Stimulated activated CD8-positive, alpha-beta memory T cell treated with anti-CD3 and anti-CD28 coated beads, Interleukin-15, amount 100 ng/mL, for 4 hours (primary cell): ENCODE measurements at places on chromosomes 4 and X.

GRCh38 chrX:24491741-24492140 lies 26.7 kb downstream of the PDK3 start:
- no peak for DNase-seq

- no peak for DNase-seq
These were observed 223.8 kb downstream of the CPE start for GRCh38 chr4:165602621-165603020.

DNA sequence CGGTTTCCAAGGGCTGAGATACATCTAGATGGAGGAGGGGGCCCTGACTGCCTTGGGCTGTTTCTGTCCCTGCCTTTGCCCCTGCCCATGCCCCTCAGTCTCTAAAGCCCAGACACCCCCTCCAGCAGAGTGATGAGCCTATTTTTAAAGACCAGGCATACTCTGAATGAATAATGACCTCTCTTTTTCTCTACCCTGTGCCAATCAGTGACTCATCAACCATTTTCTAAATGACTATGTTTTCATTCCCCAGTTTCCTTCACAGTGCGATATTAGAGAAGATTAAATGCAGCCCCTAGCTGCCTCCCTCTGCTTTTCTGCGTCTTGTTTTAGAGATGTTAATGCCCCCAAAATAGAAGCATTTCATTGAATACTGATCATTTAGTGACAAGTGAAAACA lies 15.5 kb upstream of the NHS start:
- DNase-seq = no peak

DNA sequence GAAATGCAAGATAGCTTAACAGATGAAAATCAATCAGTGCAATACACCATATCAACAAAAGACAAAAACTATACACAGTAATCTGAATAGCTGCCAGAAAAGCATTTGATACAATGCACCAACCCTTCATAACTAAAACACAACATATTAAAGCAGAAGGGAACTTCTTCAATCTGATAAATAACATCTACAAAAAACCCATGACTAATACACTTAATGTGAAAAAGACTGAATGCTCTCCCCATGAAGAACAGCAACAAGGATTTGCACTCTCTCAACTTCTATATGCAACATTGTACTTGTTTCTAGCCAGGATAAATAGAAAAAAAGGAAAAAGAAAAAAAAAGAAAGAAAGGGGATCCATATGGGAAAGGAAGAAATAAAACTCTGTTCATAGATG lies 139.7 kb downstream of the RBM47 start:
- DNase-seq = no peak

DNA sequence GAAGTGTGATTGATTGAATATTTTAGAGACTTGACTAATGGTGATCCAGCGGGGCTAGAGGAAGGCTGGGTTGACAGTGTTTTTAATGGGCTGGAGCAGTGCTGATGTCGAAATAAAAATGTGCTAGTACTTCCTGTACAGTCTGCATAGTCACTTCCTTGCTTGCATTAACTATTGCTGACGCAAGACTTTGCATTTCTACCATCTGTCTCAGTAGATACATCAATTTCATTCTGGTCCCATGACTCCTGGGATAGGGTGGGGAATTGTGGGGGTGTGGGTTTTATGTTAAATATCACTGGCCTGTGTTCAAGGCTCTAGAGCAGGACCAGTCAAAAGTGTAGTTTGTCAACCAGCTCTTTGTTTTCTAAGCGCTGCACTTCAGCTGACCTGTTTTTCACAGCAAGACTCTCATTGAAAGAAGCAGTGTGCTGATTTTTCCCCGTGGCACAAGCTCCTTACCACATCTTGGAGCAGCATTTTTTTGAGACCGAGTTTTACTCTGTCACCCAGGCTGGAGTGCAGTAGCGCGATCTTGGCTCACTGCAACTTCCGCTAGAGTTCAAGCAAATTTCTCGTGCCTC lies 35.2 kb upstream of the PHEX start:
- DNase-seq = no peak

GRCh38 chr4:8192748-8193738 lies 6.0 kb upstream of the SH3TC1 start:
- DNase-seq = no peak

DNA sequence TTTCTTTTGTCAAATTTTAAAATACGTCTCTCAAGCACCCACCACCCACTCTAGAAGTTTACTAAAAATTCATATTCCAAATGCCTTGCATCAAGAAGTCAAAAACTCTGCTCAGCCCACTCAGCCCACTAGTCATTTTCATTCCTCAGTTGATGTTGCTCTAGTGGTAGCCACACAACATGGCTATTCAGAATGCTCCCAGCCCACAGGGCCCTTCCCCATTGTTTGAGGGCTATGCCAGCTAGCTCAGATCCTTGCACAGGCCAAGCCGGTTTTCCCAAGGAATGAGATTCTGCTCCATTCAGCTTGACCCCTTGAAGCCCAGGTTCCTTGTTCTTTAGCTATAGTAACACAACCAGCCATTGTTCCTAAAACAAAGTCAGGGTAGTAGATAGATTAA lies 297.5 kb upstream of the RASGEF1B start:
- no peak for DNase-seq

- no peak for DNase-seq
These were observed 873.4 kb upstream of the PCDH10 start for GRCh38 chr4:132275583-132276121.

GRCh38 chr4:82852751-82853285 lies 38.1 kb downstream of the SEC31A start:
- no peak for DNase-seq

DNA sequence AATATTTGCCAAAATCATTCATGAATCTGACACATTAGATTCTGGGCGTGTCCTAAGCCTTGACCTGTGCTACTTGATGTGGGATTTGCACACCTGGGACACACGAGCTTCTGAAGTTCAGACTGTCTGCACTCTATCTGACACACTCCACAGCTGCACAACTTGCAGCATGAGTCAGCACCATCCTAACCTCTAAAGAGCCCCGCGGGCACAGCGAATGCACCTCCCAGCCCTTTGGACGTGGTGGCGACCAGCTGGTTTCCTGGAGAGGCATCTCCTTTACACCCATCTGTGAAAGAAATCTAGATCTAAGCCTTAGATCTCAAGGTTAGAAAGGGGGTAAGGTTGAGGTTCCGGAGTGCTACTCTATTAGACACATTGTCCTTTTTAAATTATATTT lies 69.2 kb downstream of the SORBS2 start:
- DNase-seq = no peak

GRCh38 chrX:46202733-46203514 lies 342.3 kb downstream of the ZNF674 start:
- DNase-seq = no peak

DNA sequence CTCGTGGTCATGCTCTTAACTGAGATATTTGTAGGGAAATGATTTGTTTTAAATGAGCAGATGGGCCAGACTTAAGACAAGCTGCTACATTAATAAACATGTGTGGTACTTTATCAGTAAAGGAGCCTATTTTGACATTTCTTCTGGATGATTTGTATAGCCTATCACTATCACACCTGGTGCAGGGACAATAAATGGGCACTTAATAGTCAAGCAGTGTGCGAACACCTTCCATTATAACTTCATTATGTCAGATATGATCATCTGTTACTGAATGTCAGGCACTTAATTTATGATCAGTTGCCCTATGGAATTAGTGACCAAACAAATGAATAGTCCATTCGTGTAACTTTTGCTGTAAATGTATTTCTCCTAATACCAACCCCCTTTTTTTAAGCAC lies 628.8 kb downstream of the ADGRL3 start:
- no peak for DNase-seq

DNA sequence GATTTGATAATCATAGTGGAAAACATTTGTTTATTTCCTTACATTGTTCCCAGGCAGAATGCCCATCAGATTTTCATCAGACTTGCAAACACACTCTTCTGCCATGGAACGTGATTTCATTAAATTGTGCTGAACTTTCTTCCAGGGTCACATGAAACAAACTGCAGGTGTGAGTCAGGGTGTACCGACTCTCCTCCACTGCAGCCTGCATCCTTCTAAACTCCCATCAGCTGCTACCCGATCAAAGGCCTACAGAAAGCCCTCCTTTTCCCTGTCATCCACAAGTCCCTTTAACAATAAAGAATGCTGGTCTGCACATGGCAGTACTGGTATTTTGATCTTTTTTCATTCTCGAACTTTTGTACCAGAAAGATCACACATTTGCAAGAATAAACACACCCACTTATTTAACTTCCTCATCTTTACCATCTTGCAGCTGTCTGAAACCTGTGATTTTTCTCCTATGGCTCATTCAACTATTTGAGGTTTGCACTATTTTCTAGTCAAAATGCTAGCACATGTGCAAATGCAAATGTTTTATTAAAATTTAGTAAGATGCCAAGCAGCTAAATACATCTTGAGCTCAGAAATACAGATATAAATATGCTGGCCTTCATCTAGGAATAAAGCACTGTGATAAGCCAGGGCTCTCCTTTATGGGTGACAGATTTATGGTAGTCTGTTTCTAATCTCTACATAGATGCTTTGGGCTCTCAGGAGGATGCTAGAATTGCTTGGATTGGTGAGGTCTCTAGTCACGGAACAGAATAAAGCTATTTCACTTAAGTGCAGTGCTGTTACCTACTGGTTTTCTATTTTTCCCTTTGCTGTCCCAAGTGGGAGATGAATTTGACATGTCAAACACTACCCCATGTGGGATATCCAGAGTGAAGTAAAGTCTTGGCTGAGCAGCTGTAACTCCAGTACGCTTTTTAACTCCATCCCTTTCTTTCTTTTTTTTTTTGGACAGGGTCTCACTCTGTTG lies 25.8 kb upstream of the ARHGAP24 start:
- no peak for DNase-seq

GRCh38 chrX:39874202-39874816 lies 223.4 kb downstream of the BCOR start:
- no peak for DNase-seq

DNA sequence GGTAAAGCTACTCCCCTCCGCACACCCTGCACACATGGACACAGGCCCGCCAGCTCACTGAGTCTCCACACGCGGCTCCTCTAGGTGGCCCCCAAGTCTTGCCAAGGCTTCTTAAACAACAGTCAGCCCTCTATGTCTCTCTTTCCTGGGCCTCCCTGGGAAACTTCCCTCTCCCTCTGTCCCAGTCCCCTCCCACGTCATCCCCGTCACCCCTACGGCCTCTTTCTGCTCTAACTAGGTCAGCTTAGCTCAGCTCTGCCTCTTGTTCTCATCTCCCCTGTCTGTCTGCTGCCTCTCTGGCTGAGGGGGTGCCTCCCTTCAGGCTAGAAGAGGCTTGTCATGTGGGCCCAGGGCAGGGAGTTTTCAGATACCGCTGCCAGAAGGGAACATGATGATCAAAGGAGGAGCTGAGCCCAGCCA lies 38.8 kb downstream of the SEPTIN6 start:
- DNase-seq = no peak

GRCh38 chr4:169201222-169202144 lies 69.3 kb downstream of the SH3RF1 start:
- DNase-seq = no peak

- DNase-seq = no peak
These were observed 237.5 kb upstream of the DIAPH2 start for GRCh38 chrX:96447161-96447560.

- no peak for DNase-seq
These were observed 538.1 kb downstream of the PPP4R3C start for GRCh38 chrX:26925088-26925487.

GRCh38 chr4:181151856-181152255 lies 1091.3 kb upstream of the TENM3 start:
- DNase-seq = no peak

DNA sequence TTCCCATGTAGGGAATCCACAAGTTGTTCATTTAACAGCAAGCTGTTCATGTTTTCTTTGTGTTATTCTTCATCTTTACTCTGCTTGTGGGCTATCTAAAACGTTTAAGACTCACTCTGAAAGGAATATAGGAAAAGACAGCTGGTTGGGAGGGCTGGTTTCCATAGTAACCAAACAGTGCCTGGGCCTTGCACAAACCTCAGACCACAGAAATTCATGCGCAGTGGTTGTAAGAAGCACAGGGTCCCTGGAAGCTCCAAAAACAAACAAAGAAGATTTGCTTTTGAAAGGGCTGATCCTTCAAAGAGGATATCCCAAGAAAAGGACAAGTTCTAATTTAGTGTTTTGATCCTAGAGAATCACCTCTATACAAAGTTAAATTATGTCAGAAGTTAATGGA lies 7.8 kb downstream of the SERTM2 start:
- DNase-seq = no peak

DNA sequence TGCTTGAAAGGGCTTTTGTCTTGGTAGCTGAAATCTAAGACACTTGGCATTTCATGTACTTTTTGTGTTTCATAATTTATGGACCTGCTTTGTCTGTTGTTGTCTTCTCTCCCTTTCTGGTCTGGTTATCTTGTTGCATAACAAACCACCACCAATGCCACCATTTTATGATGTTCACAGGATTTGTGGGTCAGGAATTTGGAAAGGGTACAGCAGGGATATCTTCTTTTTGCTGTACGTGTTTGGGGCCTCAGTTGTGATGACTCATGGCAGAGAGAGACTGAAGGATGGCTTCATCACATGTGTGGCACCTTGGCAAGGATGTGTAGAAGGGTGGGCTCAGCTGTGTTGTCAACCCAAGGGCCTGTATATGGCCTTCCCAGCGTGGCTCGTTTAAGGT lies 35.2 kb downstream of the KDM6A start:
- no peak for DNase-seq

GRCh38 chrX:1307626-1308340 lies 28.8 kb upstream of the IL3RA start:
- DNase-seq = no peak

DNA sequence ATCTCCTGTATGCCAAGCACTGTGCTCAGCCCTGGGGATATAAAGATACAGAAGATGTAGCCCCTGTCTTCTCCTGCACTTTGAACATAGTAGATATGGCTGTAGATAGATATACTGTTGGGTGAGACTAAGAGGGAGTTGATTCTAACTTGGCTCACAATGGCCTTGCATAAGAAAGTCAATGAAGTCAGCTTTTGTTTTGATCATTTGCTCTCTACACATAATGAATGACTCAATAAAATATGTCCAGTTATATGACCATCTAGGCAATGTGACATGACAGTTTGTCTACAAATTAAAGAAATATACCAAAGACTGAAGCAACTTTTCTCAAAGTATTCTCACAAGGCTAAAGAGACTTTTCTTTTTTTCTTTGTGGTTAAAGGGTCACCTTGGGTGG lies 147.6 kb upstream of the DIPK2B start:
- no peak for DNase-seq

DNA sequence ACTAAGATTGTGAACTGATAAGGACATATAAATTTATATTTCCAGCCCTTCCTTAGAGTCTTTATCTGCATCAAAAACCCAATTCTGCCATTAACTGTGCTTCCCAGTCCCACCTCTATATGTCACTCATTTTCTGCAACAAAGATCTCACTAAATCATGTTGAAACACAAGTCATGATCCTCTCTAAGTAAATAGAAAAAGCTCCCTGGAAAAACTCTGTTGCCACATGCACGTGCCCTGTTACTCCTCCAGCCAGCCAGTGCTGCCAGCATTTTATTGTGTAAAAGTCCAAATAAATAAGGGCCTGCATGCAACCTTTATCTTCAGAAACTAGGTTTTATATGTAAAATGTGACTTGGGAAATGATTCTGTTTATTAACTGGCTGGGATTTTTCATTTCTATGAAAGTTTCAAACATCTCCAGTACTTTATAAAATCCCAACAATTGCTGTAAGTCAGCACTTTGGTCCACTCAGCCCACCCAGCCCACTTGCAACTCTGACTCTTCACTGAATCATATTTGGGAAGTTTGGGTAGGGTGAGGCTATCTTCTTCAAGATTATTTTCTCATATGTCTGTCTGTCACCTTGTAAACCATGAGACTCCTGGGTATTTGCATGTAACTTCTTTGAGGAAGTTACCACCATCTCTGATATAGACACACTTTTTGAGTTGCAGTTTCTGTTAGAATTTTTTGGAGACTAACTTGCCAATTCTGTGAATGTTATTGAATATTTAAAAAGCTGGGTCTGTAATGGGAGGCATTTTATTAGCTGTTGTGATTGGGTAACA lies 40.0 kb upstream of the SMARCA5 start:
- no peak for DNase-seq
